GM12878 (cell line): ENCODE measurements at places on chromosomes 1 and 21.

DNA sequence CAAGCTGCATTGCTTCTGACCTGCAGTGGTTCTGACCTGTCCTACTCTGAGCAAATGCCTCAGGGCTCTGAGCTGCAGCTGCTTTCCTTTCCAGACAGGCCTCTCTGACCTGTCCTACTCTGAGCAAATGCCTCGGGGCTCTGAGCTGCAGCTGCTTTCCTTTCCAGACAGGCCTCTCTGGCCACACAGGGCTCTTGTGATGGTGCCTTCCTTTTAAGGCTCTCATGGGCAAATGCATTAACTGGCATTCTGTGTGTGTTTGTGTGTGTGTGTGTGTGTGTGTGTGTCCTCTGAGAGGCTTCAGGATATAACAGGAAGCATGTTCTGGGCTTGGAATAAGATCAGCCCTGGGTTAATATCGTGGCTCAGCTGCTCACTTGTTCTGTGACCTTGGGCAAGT, 131.3 kb downstream of the NTPCR start:
- no peak for DNase-seq

DNA sequence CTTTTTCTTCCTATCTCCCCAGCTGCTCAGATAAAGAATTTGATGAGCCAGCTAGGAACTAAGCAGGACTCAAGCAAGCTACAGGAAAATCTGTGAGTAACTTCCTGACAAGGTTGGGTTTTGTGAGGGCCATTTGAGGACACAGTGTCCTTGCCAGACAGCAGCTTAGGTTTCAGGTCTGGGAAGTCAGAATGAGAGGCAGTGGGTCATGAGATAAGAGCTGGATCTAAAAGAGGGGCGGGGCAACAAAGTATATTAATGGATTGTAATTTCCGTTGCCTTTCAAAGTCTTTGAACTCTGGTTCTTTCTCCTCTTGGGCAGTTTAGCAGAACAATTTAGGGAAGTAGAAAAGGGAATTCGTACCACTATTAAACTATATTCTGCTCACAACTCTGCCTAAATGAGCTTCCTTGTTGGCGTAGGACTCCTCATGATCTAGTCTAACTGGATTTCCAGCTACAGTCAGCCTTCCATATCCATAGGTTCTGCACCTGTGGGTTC, 16.6 kb downstream of the STX12 start:
- no peak for DNase-seq

DNA sequence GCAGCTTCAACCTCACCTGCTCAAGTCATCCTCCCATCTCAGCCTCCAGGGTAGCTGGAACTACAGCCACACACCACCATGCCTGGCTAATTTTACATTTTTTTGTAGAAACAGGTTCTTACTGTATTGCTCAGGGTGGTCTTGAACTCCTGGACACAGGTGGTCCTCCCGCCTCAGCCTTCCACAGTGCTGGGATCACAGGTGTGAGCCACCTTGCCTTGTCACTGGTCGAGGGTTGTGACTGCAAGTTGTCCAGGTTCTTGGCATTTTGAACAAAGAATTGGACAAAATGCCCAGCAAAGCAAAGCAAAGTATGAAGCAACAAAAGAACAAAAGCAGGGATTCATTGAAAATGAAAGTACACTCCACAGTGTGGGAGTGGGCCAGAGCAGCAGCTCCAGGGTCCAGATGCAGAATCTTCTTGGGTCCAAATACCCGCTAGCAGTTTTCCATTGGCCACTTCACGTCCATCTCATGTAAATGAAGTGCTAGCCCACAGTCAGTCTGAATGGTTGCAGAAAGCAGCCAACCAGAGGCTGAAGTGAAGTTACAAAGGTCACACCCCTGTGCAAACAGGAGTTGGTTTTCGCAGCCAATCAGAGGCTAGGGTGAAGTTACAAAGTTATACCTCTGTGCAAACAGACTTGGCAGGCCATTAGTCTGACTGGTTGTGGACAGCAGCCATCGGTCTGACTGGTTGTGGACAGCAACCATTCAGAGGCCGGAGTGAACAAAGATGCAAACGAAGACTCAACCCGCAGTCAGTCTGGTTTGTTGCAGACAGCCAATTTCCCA, 109.5 kb upstream of the KIF26B start:
- no peak for DNase-seq

DNA sequence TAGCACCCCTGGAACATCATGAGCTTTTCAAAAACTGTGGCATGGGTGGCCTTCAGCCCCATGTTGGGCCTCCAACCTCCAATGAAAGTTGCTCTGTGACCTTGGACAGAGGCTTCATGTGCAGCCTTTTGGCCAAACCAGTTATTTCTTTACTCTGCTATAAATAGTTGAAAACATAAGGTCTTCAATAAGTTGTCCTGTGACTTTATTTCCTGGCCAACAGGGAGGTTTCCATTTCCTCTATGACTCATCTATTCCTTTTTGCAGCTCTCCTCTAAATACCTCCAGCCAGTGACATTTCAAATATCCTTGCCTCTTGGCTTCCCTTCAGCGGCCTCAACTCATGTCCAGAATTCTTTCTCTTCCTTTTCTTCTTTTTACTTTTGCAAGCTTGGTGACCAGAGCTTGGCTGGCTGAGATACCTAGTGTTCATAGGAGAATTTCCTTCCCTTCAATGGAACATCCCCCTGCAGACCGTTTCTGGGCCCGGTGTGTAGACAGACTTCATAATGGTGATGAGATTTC, 22.7 kb upstream of the TRIM67 start:
- DNase-seq, result no peak

GRCh38 chr1:245673881-245674414, 519.2 kb downstream of the KIF26B start:
- DNase-seq, result peak; percentile 25

- no peak for DNase-seq
These were observed 370.8 kb downstream of the AMY1C start for GRCh38 chr1:104120525-104120924.

DNA sequence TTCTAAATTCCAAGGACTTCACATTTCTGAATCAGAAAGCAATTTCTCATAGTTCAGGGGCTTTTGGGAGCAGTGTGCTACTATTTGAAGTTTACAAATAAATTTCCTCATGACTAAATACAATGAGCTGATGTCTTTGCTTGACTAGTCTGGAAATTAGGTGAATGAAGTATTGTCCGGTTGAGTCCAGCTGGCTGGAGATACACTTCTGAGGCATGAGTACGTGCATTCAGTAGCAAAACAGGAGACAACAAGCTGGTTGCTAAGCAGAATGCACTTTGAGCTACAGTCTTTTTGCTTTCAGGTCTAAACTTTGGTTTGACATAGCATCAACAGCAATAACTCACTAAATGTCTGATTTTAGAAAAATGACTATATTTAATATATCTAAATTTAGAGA, 27.1 kb downstream of the ZNHIT6 start:
- DNase-seq, result no peak

DNA sequence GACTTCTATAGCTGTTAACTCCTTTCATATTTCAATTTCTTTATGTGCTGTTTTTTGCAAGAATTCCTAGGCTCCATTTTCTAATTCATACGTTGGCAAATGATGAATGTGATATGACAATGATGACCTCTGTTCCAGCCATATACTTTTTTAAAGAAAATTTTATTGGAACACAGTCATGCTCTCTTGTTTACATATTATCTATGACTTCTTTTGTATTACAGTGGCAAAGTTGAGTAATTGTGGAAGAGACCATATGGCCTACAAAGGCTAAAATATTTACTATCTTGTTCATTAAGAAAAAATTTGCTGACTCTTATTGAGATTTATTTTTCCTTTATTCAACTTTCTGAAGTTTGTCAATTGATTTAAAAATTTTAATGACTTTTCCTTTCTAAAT, 7.1 kb downstream of the IFI44L start:
- DNase-seq, result no peak

GRCh38 chr1:108505763-108506070, 54.2 kb upstream of the EEIG2 start:
- no peak for DNase-seq

GRCh38 chr1:95415146-95415545, 181.1 kb downstream of the RWDD3 start:
- DNase-seq, result no peak

DNA sequence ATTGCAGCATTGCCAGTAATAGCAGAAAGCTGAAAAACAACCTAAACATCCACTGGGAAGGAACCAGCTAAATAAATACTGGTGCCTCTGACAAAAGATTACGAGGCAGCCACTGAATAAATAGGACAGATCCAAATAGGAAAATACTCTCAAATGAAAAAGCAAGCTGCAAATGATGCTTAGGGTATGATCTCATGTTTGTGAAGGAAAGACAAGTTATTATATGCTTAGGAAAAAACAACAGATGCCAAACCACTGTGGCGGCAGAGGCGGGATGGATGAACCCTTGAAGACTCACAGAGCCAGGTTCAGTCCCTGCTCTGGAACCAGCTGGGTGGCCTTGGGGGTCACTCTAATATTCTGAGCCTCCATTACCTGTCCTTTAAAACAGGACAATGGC, 41.6 kb downstream of the MATN1 start:
- DNase-seq, result no peak

DNA sequence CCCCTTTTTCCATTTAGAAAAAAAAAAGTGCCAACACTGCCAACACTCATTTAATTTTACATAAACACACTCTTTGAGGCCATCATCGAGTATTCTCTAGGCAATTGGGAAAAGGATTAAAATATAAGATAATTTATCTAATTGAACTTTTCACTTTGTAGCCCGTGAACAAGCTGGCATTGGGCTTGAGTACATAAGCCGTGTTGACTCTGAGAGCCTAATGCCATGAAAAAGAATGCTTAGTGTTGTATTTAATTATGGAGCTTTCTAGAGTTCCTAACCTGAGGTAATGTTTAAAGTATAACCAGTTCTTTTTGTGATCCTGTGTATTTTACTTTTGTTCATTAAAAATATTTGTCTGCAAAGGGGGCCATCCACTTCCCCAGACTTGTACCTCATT, 193.8 kb downstream of the LYPLAL1 start:
- DNase-seq, result no peak

- DNase-seq, result peak; percentile 41
These were observed 94.9 kb upstream of the ETV3 start for GRCh38 chr1:157233131-157233530.

- no peak for DNase-seq
These were observed 407.9 kb downstream of the PLA2G4A start for GRCh38 chr1:187236676-187237075.

GRCh38 chr1:159274631-159275030, 27.5 kb upstream of the FCER1A start:
- DNase-seq, result no peak

GRCh38 chr1:33468531-33468930, 3.9 kb upstream of the ZSCAN20 start:
- no peak for DNase-seq

- DNase-seq, result no peak
These were observed 58.9 kb upstream of the PALMD start for GRCh38 chr1:99587008-99587407.

DNA sequence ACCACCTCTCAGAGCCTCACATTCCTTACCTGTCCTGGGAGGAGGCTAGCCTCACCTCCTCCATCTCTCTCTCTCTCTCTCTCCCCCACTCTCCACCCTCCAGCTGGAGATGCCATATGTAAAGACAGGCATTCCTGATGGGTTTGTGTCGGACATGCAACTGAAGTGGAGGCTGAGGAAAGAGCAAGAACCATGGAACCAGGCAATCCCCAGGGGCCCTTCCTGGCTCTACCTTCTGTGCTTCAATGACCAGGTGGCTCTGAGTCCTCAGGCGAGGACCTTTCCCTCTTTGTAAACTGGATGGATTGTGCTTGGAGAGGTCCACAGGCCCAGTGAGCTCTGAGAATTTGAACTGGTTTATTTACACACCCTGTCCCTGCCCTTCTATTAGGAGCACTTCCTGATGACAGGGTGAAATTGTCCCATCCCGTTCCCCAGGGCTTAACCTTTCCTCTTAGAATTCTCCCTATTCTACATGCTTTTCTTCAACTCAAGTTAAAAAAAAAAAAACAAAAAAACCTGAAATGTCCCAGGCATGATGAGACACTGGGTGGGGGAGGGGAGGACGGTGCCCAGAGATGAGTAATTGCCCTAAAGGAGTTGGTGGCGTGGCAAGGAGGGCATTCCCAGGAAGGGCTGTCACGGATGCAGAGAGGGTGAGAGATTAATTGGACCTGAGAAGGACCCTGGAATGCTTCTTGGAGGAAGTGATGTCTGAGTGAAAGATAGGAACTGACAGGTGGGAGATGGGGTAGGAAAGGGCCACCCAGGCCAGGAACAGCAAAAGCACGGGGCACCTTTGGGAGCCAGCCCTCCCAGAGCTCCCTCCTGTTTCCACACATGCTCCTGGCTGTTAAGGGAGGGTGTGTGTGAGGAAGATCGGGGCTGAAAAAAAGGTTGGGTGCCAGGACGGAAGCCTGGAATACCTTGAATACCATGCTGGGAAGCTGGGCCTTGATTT, 50.2 kb upstream of the WASF2 start:
- DNase-seq, result no peak

- no peak for DNase-seq
These were observed 407.3 kb downstream of the MATN1 start for GRCh38 chr1:30316056-30316455.

GRCh38 chr1:39406533-39407450, 84.6 kb upstream of the BMP8A start:
- no peak for DNase-seq

DNA sequence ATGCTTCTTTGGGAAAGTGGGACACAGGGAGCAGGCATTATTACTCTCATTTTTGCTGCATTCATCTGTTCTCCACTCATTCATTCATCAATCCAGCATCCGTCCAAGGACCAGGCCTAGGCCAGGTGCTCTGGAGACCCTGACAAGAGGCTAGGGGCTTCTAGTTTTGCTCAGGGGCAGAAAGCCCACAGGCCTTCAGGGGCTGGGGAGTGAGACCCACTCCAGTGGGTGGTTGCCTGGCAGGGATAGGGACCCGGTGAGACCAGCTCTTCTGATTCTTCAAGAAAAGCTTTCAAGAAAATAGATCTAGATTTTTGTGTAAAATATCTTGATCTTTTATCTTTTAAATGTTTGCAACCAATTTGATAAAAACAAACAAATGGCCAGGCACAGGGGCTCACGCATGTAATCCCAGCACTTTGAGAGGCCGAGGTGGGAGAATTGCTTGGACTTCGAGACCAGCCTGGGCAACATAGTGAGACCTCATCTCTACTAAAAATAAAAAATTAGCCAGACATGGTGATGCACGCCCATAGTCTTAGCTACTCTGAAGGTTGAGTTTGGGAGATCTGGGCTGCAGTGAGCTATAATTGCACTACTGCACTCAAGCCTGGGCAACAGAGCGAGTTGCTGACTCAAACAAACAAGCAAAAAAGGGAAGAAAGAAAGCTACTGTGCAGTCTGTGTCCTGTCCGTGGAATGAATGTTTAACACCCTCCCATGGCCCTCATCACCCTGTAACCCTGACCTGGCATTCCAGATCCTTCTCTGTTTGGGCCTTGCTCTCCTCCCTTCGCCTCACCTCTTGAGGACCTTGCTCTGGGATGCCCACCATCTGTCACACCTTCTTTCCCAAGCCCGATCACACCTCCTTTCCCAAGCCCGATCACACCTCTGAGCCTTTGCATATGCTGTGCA, 17.3 kb upstream of the LRP8 start:
- DNase-seq, result peak; percentile 56
